Stimulated activated naive CD4-positive, alpha-beta T cell treated with Interleukin-2 at 50 U/mL for 16 hours (primary cell): ENCODE measurements at places on chromosomes 3 and 15.

- no peak for DNase-seq
Measured at GRCh38 chr3:146839727-146840375, 234.7 kb upstream of the PLSCR5 start.

- no peak for DNase-seq
Measured at GRCh38 chr3:150022381-150023238, 51.9 kb upstream of the PFN2 start.

GRCh38 chr3:101017017-101017416, 23.8 kb upstream of the ABI3BP start:
- no peak for DNase-seq

DNA sequence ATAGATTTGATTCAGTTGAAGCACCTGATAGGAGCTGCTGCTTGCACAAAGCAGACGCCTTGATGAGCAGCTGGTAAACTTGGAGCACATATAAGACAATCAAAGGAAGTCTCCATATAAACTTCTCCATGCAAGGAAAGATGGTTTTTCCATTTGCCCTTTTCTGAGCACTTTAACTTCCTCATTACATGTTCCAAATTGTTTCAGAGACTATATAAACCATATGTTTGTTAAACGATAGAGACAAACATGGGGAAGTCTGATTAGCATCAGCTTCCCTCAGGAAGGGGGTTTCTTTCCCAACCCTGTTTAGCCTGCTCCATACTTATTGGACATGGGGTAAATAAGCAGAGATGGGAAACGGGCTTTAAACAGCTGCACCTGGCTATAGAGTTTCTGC, 88.0 kb downstream of the DHX36 start:
- DNase-seq, result no peak

- no peak for DNase-seq
Measured at GRCh38 chr3:115401298-115401697, 222.0 kb upstream of the GAP43 start.

GRCh38 chr3:23996095-23996524, 51.0 kb downstream of the NR1D2 start:
- DNase-seq, result no peak

DNA sequence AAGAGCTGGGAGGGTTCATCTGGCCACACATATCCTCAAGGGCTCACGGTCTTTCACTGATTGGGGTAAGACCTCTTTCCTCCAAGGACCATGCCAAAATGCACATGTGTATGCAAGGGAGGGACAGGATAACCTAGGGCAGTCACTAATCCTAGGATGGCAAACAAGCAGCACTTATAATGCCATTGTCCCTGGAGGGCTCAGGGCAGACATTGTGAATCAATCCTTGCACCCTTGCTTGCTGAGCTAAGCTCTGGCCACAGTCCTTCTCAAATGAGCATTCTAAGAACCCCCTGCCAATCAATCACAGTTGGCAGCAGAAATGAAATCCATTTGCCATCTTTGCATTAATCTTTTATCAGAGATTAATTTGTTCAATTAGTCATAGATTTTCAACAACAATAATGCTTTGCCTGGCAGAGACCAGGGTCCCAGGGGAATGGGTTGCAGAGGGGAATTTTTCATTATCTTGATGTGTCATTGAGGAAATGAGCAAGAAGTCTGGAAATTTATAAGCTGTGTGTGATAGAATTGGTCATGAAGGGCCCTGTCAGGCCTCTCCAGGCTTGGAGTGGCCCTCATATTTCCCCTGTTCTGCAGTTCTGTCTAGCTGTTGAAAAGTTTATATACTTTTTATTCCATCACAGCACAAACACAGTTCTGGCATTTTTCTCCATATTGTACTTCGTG, 57.2 kb upstream of the KY start:
- DNase-seq, result no peak

DNA sequence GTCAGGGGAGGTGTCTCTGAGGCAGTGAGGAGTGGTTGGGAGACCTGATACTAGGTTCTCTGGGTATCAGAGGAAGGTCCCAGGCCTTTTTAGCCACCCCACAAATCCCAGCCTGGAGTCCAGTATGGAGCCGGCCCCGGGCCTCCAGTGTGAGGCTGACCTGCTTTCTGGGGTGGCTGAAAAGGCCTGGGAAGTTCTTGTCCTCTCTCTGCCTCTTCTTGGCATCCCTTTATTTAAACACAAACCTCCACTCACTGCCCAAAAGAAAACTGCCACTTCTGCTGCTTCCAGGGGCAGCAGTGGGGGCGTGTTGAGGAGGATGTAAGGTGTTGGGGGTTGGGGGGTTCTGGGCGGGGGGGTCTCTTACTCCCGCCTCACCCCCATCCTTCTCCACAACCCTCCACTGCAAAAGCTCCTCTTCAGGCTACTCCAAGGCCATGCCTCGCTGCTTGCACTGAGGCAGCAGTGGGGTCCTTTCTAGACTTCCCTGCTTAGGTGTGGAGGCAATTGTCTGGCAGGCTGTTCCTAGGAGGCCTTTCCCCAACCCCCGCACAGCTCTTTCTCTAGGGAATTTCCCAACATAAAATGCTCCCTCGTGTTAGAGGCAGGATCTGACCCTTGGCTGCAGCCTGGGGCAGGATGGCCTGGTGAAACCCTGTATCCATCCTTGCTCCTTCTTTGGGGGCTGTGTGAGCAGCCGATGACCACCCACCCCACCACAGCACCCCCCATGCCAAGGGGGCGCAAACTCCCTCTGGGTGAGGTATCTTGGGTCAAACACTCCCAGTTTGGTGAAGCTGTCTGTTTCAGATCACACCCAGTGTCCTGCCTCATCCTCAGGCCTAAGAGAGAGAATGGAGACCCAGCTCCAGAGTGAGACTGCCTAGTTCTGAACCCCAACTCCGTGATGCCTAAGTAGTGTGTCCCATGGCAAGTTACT, 12.1 kb upstream of the RAD18 start:
- no peak for DNase-seq
